ENCODE measurements at places on chromosomes 16 and 17.

- no peak for DNase-seq
These were observed 445 bp downstream of the CIAO2B start for GRCh38 chr16:66933776-66934137.

DNA sequence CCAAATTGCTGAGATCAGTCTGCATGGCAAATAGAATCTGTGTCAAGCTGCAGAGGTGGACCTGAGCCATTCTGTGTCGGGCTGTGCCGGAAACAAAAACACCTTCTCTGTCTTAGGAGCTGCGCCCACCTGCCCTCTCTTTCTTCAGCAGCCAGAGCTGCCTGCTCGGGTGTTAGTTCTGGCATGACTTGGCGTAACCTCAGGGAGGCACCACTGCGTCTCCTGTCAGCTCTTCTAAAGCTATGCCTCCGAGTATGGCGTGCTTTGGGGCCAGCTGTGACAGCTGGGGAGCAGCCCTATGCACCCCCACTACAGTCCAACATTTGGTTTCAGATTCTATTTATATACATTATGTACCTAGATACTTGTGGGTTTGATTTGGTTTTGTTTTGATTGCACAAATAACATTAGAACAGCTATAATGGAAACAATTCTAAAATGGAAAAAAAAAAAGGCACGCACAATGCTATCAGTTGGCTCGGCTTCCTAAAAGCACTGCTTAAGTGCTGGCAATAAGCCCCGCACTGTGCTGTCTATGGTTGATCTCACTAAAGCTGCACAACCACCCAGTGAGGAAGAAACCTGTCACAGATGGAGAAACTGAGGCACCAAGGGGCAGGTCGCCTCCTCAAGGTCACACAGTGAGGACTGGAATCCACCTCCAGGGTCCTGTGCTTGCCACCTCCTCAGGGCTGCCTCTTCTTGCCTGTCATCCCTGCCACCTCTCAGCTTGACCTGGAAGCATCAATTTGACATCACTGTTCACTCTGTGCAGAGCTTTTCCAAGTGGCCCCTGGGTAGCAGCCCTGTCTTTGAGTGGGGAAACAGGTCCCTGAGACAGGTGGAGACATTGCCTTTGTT lies 18.7 kb upstream of the ADGRG1 start:
- DNase-seq, result peak; percentile 34

- DNase-seq, result peak; percentile 79
These were observed 7.5 kb downstream of the EPOP start for GRCh38 chr17:38667099-38667786.

DNA sequence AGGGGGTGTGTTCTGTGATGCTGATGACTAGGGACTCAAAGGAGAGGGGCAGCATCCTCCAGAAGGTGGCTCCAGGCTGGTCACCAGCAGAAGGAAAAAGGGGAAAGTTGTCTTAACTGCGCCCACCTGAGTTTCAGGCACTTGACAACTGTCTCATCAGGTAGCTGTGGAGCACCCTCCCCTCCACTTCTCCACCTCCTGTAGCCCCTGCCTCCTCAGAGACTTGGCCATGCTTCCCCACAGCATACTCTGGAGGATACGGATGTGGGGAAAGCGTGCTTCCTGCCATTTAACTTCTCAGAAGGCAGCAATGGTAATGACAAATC lies 17.9 kb downstream of the CFAP20 start:
- DNase-seq, result no peak

DNA sequence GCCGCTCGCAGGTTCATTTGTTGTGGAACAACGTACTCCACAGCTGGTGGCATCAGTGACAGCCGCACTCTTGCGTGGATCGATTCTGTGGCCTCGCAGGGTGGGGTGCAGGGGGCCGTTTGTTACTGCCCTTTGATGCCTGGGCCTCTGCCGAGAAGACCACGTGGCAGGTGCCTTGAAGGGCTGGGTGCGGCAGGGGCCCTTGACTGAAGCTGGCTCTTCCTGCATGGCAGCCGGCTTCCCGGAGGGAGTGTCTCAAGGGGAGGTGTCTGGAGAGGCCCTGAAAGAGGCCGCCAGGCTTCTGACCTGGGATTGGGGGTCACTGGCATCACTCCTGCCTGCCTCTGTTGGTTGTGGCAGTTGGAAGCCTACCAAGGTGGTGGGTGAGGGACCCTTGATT lies 43.8 kb downstream of the TBCD start:
- no peak for DNase-seq

DNA sequence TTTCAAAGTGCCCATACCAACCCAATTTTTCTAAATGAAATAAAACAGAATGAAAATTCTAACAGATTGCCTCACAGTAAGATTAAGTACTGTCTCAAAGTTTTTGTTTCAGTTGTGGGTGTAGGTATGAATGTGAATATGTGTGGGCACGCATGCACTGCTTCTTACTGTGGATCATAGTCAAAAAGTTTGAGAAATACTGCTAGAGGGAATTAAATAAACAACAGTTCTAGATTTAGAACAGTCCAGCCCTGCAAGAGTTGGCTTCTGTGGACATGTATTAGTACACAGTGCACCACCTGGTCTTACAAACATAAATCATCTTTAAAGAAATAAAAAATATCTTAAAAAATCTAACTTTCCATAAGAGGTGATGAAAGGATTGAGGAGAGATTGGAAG lies 8.4 kb downstream of the ZNF652 start:
- DNase-seq, result no peak

- DNase-seq, result peak; percentile 76
These were observed 209.6 kb upstream of the CACNG5 start for GRCh38 chr17:66625311-66625767.

DNA sequence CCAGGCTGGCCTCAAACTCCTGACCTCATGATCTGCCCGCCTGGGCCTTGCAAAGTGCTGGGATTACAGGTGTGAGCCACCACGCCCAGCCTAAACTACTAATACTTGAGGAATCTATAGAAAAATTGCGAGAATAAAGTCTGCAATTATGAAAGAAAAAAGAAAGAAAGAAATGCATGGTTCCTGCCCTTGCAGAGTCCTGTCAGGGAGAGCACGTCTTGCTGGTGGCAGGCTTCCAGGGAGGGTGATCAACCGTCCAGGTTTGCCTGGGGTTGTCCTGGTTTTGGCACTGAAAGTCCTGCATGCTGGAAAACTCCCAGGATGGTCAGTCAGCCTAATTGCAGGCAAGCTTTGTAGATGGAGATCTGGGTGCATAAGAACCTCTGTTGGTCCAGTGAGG lies 21.5 kb upstream of the KIFC3 start:
- no peak for DNase-seq

- DNase-seq, result peak; percentile 74
These were observed 8.8 kb downstream of the FAM171A2 start for GRCh38 chr17:44354582-44355561.

DNA sequence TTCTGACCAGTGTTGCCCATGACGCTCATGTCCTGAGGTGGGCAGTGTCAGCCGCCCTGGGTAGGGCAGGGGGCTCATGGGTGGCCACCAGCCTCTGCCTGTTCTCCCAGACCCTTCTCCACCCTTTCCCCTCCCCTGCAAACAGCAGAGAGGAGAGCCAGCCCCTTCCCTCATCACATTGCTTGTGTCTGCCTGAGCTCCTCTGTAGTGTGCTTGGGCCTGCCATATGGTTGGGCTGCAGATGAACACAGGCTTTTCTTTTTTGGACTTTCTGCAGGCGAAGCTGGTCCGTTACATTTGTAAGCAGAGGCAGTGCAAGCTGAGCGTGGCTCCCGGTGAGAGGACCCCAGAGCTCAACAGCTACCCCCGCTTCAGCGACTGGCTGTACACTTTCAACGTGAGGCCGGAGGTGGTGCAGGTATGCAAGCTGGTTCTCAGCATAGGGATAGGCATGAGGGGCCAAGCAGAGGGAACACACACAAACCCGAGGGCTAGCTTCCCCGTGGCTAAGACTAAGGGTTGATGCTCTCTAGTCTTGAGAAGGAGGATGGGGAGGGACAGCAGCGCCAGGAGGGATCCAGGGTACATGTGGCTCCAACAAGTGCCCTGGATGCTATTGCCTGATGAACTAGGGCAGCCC lies 80.6 kb upstream of the LGALS9 start:
- DNase-seq, result no peak

GRCh38 chr17:17911001-17911613 lies 61.1 kb downstream of the TOM1L2 start:
- peak; percentile 82 for DNase-seq

DNA sequence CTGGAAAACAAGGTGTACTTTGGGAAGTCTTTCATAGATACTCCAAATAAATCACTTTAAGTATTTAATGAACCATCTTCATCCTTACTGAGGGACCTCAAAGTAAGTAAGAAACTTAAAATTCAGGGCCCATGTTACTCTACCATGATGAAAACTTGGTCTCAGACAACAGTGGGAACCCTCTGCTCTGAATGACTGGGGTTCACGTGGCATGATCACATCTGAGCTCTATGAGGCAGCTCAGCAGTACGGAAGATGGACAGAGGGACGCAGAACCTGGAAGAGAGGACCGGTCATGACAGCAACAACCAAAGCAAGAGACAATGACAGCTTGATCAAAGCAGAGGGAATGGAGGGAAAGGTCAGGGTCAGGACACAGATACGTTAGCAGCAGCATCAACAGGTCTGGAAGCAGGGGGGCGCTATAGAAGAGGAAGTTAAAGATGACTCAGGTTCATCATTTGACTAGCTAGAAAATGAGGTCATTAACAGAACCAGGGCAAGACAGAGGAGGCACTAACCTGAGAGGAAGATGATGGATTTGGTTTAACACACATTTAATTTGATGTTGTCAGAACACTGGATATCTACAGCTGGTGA lies 9.5 kb downstream of the XPO6 start:
- no peak for DNase-seq

DNA sequence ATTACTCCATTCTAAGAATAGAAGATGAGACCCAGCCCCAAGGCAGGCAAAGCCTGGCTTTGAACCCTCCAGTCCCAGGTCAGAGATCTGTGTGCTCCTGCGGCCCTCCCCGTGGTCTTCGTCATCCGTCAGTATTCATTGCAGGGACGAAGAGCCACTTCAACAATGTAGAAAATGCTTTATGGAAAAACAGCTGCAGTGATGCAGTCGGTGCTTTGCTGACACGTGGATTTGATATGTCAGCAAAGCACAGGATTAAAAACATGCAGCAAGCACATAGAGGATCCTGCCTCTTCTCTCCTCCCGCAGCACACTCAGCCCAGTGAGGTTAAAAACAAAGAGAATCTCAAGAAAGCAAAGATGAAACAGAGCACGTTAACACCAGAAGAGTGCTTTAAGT lies 117.1 kb upstream of the AXIN2 start:
- DNase-seq, result no peak

DNA sequence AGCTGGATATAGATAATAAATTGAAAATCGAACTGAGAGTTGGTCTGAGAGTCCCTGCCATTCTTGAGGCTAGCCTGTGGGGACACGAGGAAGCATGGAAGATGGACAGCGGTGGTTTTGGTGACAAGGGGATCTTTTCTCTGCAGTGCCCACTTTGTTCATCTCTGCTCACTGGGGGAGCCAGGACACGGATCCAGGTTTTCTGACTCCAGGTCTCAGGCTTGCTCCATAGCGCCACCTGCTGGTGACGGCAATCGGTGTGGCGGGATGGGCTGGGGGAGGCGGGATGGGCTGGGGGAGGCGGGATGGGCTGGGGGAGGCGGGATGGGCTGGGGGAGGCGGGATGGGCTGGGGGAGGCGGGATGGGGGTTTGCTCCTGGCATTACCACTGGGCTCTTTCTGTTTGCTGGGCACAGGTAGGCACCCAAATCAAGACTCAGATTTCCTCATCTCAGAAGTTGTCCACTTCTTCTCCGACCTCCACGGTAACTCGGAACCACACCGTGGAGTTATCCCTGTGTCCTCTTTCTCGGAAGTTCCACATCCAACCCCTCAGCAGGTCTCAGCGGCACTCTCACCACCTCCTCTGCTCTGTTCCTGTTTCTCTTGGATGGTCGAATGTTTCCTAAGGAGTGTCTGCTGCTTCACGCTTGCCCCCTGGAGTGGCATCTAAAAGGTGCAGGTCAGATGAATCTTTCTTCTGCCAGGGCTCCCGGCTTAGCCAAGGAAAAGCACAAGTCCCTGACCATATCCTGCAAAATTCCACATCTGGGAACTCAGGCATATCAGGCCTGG lies 142.4 kb downstream of the CYLD start:
- DNase-seq, result no peak

DNA sequence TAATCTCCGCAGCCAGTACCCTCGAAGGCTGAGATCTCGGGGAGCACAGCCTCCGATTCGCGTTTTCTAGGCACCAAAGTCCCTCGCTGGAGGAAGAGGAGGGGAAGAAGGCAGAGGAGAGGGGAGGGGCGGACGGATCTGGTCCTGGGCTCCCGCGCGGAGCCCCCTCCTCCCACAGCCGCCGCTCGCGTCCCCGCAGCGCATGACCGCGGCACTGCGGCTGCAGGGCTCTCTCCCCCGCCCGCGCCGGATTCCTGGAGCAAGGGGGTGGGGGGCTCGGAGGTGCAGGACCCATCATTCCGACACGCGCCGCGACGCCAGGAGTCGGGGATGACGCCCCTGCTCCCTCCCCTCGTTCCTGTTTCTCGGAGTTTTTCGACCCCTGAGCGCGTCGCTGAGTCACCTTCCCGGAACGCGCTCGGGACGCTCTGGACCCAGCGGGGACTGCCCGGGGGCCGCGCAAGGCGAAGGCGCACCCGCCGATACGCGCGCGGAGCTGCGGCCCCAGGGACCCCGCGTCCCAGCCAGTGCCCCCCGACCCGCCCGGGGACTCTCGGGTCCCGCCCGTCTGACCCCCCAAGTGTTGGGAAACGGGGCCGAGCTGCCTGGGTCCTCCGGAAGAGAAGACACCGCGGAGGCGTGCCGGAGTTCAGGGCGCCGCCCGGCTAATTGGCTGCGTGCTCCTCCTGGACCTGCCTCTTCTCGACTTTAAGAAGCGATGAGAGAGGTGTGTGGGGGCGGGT lies 1.4 kb upstream of the SPHK1 start:
- no peak for DNase-seq

DNA sequence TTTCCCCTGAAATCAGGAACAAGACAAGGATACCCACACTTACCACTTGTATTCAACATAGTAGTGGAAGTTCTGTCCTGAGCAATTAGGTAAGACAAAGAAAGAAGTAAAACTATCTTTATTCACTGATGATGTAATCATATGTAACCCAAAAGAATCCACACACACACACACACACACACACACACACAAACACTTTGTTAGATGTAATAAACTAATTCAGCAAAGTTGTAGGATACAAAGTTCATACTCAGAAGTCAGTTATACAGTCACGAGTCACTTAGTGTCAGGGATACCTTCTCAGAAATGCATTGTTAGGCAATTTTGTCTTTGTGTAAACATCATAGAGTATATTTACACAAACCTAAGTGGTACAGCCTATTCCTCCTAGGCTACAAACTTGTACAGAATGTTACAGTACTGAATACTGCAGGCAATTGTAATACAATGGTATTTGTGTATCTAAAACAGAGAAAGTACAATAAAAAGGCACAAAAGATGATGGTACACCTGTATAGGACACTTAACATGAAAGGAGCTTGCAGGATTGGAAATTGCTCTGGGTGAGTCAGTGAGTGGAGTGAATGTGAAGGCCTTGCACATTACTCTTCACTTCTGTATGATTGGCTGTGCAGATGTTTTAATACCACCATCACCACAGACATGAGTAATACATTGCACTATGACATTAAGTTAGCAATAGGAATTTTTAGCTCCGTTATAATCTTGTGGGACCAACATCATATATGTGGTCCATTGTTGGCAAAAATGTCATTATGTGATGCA lies 370.1 kb downstream of the ZFHX3 start:
- no peak for DNase-seq

GRCh38 chr17:34387566-34387965 lies 24.5 kb upstream of the CCL1 start:
- DNase-seq, result no peak
